ENCODE measurements at places on chromosomes 5 and 9.

- DNase-seq, result no peak
These were observed 264.0 kb downstream of the FAM114A2 start for GRCh38 chr5:153774686-153775085.

DNA sequence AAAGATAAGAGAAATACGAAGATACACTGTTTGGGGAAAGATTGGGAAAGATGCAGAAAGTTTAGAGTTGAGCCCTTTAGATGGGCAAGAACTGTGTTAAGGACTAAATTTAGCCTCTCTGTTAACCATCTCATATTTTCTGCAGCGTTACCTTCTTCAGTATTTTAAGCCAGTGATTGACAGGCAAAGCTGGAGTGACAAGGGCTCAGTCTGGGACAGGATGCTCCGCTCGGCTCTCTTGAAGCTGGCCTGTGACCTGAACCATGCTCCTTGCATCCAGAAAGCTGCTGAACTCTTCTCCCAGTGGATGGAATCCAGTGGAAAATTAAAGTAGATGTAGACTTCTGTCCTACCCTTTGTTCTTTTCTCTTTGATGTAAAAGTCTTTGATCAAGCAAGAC is 26.4 kb upstream of the LNPEP start:
- DNase-seq, result no peak

DNA sequence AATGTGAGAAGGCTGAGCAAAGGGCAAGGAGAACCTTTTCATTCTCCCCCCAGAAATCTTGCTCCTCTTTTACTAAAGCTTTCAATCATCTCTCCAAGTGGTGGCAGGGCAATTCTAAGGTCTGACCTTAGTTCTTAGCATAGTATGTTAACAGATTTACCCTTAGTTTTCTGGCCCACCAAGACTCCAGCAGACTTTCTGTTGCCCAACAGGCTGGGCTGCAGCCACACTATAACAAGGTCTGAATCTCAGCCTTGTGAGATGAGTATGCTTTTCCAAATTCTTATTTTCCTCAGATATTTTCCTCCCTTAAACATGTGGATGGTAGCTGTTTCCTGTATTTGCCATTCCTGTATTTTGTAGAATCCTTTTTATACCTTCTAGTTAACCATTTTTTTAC is 69.5 kb downstream of the NIPBL start:
- no peak for DNase-seq

DNA sequence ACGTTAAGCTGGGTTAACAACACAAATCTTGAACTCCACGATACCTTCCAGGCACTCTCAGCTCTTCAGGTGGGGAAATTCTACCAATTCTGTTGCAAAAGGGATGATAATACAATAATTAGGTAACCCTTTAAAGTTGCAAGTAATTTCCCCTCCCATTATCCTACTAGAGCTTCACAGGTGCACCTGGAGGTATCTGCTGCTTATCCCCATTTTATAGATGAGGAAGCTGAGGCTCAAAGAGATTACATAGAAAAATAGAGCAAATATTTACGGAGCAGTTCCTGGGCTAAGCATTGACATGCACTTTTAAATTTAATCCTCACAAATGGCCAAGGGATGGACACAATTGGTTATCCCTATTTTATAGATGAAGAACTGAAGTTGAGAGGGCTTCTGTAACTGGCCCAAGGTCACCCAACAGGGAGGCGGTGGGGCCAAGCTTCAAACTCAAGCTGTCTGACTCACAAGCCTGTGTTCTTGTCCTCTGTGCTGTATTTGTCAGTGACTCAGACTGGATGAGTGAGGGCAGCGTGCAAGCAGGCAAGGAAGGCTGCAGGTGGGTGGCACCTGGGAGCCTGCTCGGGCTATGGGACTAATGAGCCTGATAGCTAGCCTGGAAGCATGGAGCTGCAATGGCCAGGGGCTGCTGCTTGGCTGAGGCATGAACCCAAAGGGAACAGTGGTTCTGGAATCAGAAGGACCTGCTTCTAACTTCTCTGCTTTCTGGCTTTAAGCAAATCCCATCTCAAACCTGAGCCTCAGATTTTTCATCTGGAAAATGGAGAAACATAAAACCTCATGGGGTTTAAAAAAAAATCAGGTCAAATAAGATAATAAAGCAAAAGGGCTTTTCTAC is 105.5 kb downstream of the PDE6A start:
- no peak for DNase-seq

- DNase-seq, result peak; percentile 41
These were observed 82.1 kb downstream of the GAPVD1 start for GRCh38 chr9:125343518-125344275.

- no peak for DNase-seq
These were observed 3.1 kb downstream of the CETN3 start for GRCh38 chr5:90406466-90406865.

- no peak for DNase-seq
These were observed 24.9 kb downstream of the LIFR start for GRCh38 chr5:38531518-38531917.

Measured in foreskin melanocyte (primary cell).